ENCODE measurements at places on chromosomes 1 and 21.
A peak's percentile ranks its signal among the peaks of the same experiment; 100 is the strongest.

DNA sequence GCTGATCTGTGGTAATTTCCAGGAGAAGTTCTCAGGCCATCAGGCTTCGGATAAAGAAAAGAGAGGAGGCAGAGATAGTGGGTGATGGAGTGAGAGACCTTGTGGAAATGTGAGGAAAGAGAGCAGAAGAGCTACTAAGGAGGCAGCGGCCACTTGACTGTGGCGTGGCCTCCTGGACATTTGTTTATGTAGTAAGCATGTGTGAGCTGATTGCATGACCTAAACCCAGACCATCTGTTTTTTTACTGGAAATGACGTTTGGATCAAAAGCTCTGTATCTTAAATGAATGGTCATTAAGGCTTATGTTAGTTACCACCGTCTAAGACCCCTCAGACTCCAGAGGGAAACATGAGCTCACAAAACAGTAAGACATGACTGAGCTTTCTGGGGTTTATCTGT lies 13.6 kb downstream of the ATP1B1 start:
- DNase-seq, result no peak

DNA sequence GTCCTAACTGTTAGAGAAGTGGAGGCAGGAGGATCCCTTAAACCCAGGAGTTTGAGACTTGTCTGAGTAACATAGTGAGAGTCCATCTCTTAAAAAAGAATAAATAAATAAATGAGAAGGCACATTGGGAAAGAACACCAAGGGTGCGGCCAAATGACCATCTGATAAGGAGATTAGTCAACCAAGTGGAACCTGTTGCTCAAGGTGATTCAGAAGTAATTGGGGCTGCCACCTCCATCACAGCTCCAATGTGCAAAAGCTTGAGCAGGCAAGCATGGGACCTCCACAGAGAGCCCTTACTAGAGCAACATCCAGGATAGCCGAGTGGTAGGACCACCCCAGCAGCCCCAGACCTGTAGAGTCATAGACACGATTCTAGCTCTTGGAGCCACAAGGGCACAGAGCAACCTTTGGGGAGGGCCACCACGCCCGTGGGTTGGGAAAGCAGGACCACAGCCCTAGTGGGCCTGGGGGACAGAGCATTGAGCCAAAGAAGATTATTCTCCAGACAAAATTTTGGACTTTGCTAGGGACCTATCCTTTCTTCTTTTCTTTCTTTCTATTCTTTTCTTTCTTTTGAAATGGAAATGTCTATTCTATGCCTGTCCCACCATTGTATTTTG lies 40.9 kb downstream of the KCNK1 start:
- peak; percentile 72 for DNase-seq

GRCh38 chr1:117824616-117825015 lies 104.8 kb downstream of the GDAP2 start:
- DNase-seq, result no peak

GRCh38 chr1:229694053-229694693 lies 68.1 kb downstream of the URB2 start:
- no peak for DNase-seq

DNA sequence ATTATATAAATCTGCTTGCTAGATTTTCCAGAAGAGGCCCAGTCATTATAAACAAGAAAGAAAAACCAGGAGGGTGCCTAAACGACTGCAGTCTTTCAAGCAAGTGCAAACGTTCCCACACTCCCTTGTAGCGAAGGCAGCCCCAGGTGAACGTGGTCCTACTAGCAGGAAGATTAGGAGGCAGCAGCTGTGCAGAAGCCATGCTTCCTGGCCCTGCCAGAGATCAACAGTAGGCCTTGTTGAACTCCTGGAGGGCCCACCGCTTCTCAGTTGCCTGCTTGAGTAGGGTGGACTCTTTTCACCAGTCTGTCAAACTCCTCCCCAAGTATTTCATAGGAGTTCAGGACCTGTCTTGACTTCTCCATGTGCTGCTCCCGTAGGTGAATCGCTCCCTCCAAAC lies 163.0 kb upstream of the GORAB start:
- no peak for DNase-seq
